ENCODE measurements at places on chromosomes 7 and 10.
A peak's percentile ranks its signal among the peaks of the same experiment; 100 is the strongest.

- no peak for DNase-seq
These were observed 629.0 kb downstream of the CCSER2 start for GRCh38 chr10:84957427-84957826.

DNA sequence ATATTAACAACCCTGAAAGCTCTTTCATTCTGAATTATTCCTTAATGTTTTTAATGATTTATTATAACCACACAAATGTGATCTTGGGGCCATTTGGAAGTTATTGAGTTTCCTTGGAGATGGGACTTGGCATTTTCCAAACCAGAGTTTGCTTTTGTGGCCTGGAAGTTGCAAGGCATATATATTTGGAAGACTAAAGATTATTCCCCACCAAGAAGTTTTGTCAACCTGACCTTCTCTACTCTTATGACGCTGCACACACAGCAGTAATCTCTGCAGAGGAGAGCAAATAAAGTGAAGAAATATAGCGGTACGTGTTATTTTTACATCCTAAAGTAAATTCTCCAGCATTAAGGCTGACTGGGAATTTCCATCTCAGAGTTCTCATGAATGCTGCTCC lies 397.0 kb downstream of the LRMDA start:
- DNase-seq = no peak

GRCh38 chr10:77478962-77479359 lies 158.6 kb downstream of the KCNMA1 start:
- no peak for DNase-seq

GRCh38 chr10:26335574-26336093 lies 102.5 kb upstream of the APBB1IP start:
- DNase-seq = no peak

- peak; percentile 84 for DNase-seq
These were observed 11.2 kb downstream of the IL2RA start for GRCh38 chr10:6050801-6051445.

DNA sequence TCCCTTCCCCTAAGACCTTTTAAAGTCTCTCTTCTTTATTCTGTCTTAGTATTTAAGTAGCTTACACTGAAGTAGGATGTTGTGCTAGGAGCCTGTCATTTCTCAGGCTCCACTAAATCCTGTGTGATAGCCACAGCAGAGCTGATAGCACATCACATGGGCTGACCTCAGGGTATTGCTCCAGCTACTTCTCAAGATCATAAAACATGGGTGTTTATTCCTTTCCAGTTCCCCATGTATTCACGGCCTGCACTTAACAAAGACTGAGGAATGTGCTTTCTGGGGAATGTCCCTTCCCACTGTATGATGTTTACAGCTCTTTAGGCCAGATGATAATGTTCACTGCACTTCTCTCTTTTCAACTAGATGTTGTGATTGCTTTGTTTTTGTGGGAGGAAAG lies 1086.8 kb downstream of the KCNMA1 start:
- DNase-seq = no peak

DNA sequence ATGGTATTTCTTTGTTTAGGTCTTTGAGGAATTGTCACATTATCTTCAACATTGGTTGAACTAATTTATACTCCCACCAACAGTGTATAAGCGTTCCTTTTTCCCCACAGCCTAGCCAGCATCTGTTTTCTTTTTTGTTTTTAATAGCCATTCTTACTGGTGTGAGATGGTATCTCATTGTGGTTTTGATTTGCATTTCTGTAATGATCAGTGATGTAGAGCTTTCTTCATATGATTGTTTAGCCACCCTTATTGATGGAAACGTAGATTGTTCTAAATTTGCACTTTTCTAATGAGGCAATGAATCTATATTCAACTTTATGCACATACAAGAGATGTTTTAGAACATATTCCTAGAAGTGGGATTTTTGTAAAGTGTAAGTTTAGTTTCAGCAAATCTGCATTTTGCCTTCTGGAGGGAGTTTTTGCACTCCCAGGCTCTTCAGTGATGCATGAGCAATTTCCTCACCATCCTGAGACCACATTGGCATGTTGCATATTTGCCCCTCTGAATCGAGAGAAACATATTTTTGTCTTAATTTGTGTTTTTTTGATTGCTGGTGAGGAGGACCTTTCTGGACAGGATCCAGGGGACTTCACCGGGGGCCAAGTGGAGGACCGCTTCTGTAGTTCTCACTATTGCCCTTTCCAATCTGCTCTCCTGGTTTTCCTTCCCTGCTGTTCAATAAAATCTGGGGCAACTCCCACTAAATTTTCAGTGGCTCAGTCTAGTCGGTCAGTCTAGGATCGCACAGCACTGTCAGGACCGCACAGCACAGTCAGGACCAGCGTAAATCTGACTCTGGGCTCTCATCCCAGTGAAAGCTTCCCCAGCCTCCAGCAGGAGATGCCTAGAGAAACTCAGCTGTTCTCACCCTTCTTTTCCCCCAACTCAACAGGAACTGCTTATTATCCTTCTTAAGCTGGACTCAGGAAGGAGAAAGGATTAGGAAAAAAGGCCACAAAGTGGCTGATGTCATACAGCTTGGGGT lies 157.0 kb downstream of the PTPN20 start:
- no peak for DNase-seq

DNA sequence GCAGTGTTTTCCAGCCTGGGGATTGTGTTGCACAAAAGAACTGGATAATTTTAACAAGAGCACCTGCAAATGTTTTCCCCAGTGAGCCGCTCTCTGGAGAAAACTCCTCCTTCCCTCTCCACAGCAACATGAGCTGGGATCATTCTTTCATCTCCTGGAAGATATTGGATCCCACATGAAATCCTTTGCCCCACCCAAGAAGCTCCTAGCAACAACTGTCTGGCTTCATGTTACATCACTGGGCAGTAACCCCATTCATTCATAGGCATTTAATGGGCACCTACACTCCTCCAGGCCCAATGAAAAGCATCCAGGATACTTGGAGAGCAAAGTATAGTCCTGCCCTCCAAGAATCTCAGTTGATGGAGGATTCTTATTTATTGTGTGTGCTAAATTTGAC lies 27.2 kb downstream of the LSM5 start:
- DNase-seq = no peak

- no peak for DNase-seq
These were observed 119.3 kb upstream of the ACBD5 start for GRCh38 chr10:27359792-27360355.

DNA sequence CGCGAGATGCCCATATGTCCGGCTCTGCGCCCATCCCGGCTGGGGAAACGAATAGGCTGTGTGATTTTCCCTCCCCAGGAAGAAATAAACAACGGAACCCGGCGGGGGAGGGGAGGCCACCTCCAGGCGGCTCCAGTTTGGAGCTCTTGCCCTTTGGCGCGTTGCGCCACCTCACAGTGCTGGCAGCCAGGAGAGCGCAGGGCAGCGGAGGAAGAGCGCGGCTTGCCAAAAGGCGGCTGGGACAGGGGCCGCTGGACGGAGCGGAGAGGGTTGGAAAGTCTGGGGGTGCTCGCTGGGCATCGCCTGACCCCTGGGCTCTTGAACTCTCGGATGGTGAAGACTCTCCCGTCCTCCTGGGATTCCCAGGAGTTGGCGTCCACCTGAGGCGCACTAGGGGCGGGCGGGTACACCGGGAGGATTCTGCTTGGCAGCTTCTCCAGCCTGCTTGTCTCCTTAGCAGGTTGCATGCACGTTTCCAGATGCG lies 5.3 kb upstream of the NEUROG3 start:
- DNase-seq = no peak

DNA sequence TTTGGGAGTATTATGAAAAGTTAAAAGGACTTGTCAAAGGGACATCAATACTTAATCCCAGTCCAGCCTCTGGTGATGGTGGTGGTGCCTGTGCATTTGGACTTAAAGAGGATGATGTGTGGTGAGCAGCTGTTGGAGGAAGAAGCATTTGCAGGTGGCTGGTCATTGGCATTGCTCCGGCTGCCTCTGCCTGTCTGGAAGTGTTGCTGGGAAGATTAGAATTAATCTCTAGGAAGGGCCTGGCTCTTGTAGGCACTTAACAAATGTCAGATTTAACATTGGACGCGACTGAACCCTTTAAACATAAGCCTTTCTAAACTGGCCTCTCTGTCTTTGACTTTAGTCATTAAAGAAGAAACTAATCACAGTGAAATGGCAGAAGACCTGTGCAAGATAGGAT lies 58.8 kb downstream of the FIGNL1 start:
- no peak for DNase-seq

Data from stimulated activated CD4-positive, alpha-beta T cell treated with anti-CD3 and anti-CD28 coated beads, Interleukin-15, amount 100 ng/mL, for 1 hour (primary cell).